ENCODE measurements at places on chromosomes 3 and 15.

- H3K27ac ChIP-seq, result no peak overlapping the region
- DNase-seq, result no peak
- no peak overlapping the region for H3K4me3 ChIP-seq
- H3K4me1 ChIP-seq, result no peaks in the 10 kb centered on the region
Observed at GRCh38 chr3:95387242-95388021, 1324.6 kb downstream of the NSUN3 start.

- H3K4me3 ChIP-seq, result peak overlapping the region; percentile 28
- no peaks in the 10 kb centered on the region for H3K27me3 ChIP-seq
- H3K4me1 ChIP-seq, result peaks cover 53% of the 10 kb centered on the region
Observed at GRCh38 chr15:69303337-69304181, 4.8 kb downstream of the PAQR5 start.

DNA sequence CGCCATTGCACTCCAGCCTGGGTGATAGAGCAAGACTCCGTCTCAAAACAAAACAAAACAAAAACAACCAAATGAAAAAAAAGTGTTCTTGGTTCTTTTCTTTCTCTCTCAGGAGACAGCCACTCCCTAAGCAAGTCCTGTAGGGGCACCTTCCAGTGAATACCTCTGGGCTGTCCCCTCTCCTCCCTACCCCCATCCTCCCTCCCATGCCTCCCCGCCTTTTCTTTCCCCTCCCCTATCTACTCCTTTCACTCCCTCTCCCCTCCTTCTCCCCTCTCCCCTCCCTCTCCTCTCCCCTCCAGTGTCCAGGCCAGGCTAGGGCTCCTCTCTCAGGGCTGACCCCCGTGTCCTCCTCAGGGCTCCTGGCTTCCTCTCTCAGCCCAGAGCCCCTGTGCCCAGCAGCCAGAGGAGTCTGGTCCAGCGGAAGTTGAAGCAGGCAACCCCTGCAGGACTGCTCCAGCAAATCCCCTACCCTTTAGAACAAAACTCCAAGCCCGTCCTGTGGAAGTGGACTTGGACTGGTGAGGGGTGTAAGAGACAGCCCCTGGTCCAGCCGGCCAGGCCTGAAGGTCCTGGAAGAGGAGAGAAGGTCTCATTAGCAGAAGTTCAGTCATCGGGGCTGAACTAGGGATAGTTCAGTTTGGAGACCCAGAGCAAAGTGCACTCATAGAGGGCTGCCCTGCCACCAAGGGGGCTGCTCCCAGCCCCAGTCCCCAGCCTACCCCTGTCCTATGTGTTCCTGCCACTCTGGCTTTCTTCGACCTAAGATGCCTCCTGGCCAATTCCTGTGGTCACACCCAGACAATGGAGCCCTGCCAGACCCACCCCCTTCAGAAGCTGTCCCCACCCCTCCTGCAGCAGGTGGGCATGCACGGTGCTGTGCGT is 79.8 kb upstream of the IQSEC1 start:
- no peak overlapping the region for H3K27ac ChIP-seq
- peaks cover 64% of the 10 kb centered on the region for H3K27me3 ChIP-seq
- no peak overlapping the region for H3K4me3 ChIP-seq
- H3K36me3 ChIP-seq, result no peaks in the 10 kb centered on the region
- peaks cover 4% of the 10 kb centered on the region for H3K4me1 ChIP-seq

DNA sequence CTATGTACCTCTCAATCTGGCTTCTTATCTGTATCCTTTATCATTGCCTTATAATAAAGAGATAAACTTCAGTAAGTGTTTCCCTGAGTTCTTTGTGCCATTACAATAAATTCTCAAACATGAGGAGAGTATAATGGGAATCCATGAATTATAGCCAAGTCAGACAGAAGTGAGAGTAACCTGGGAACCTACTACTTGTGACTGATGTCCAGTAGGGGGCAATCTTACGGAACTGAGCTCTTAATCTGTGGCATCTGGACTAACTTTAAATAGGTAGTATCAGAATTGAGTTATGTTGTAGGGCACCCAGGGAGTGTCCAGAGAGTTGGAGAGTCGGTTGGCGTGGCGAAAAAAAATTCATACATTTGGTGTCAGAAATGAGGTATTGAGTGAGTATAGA is 542.6 kb downstream of the ZBBX start:
- no peak overlapping the region for H3K4me3 ChIP-seq
- peak; percentile 43 for DNase-seq
- H3K27ac ChIP-seq, result no peak overlapping the region
- no peaks in the 10 kb centered on the region for H3K36me3 ChIP-seq

- H3K4me1 ChIP-seq, result no peaks in the 10 kb centered on the region
- no peak overlapping the region for H3K4me3 ChIP-seq
- no peak overlapping the region for H3K27ac ChIP-seq
- H3K27me3 ChIP-seq, result peaks cover 46% of the 10 kb centered on the region
Observed at GRCh38 chr15:29596266-29596665, 226.0 kb downstream of the TJP1 start.

GRCh38 chr3:16377847-16378302 is 112.9 kb downstream of the OXNAD1 start:
- no peak overlapping the region for H3K4me3 ChIP-seq
- DNase-seq, result no peak
- no peaks in the 10 kb centered on the region for H3K36me3 ChIP-seq
- H3K27ac ChIP-seq, result no peak overlapping the region
- H3K4me1 ChIP-seq, result no peaks in the 10 kb centered on the region
- no peaks in the 10 kb centered on the region for H3K27me3 ChIP-seq

DNA sequence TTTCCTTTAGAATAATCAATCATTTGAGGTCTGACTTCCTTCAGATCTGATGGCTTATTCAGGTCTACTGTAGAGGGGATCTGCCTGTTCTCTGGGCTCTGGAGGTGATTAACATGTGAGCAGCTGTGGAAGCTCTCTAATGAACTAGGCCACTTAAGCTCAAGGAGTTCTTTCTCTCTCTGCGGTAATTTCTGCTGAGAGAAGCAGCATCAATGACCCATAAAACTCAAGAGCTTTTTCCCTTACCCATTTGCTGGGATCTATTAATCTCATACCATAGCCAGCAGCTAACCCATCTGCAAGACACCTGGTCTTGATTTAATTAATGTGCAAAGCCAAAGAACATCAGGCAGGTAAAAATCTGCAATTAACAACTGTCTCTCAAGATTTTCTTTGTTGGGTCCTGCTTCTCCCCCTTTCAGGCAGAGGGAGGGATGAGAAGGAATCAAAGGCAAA is 73.2 kb upstream of the DLG1 start:
- peak overlapping the region; percentile 75 for H3K27ac ChIP-seq
- H3K36me3 ChIP-seq, result peaks cover 6% of the 10 kb centered on the region
- no peak for DNase-seq
- peaks cover 47% of the 10 kb centered on the region for H3K4me1 ChIP-seq

GRCh38 chr3:169923189-169923588 is 11.8 kb downstream of the SAMD7 start:
- H3K36me3 ChIP-seq, result no peaks in the 10 kb centered on the region
- no peaks in the 10 kb centered on the region for H3K4me1 ChIP-seq
- no peak overlapping the region for H3K4me3 ChIP-seq
- DNase-seq, result no peak
- no peak overlapping the region for H3K27ac ChIP-seq

DNA sequence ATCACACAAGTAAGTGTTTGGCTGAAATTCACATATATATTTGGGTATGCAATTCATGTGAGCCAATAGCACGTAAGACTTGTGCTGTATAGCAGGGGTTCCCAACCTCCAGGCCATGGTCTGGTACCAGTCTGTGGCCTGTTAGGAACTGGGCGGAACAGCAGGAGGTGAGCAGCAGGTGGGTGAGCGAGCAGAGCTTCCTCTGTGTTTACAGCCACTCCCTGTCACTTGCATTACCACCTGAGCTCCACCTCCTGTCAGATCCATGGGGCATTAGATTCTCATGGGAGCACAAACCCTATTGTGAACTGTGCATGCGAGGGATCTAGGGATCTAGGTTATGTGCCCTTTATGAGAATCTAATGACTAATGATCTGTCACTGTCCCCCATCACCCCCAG is 59.7 kb downstream of the MAP3K13 start:
- H3K27ac ChIP-seq, result no peak overlapping the region
- H3K4me1 ChIP-seq, result peaks cover 29% of the 10 kb centered on the region
- no peak overlapping the region for H3K4me3 ChIP-seq
- DNase-seq, result no peak

DNA sequence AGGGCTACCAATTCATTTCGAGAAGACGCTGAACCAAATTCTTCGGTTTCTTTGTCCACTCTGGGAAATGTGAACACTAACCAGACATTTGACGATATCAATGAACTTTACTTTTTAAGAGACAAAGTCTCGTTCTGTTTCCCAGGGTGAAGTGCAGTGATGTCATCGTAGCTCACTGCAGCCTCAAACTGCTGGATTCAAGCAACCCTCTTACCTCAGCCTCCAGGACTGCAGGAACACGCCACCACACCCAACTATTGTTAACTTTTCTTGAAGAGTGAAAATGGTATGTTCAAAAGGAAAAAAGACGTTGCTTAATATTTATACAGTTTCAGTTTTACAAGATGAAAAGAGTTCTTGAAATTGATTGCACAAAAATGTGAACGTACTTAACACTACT is 30.6 kb downstream of the MB21D2 start:
- H3K27me3 ChIP-seq, result no peaks in the 10 kb centered on the region
- DNase-seq, result peak; percentile 57
- H3K4me1 ChIP-seq, result peaks cover 45% of the 10 kb centered on the region
- peak overlapping the region; percentile 47 for H3K4me3 ChIP-seq
- H3K27ac ChIP-seq, result peak overlapping the region; percentile 57

DNA sequence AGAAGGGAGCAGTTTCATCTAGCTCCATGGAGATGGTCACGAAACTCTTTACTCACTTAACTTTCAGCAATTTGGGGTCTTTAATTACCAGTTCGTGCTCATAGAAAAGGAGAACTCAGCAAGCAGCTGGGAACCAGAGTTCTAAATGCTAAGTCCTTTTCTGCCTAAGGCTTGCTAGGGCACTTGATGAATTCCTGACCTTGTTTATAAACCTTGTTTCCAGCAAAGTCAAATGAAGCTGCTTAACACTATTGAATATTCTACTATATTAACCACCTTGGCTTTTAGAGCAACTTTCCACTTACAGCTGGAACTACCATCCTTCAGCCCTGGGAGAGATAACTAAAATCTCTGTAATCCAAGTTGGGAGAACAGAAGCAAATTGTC is 79.5 kb upstream of the TSC22D2 start:
- no peaks in the 10 kb centered on the region for H3K4me1 ChIP-seq
- no peak overlapping the region for H3K27ac ChIP-seq

DNA sequence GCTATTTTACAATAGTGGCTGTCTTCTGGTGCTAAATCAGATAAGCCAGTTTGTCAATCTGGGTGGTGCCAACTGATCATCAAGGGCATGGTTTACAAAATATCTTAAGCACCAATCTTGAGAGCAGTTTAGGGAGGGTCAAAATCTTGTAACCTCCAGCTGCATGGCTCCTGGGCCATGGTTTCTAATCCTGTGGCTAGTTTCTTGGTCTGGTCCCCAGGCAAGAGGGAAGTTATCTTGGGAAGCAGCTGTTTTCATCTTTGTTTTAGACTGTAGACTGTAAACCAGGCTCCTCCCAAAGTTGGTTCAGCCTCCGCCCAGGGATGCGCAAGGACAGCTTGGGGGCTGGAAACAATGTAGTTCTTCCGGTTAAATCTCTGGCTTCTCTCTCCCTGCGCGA is 166.8 kb downstream of the IL1RAP start:
- no peaks in the 10 kb centered on the region for H3K36me3 ChIP-seq
- H3K4me1 ChIP-seq, result no peaks in the 10 kb centered on the region
- no peak overlapping the region for H3K4me3 ChIP-seq
- no peaks in the 10 kb centered on the region for H3K27me3 ChIP-seq

DNA sequence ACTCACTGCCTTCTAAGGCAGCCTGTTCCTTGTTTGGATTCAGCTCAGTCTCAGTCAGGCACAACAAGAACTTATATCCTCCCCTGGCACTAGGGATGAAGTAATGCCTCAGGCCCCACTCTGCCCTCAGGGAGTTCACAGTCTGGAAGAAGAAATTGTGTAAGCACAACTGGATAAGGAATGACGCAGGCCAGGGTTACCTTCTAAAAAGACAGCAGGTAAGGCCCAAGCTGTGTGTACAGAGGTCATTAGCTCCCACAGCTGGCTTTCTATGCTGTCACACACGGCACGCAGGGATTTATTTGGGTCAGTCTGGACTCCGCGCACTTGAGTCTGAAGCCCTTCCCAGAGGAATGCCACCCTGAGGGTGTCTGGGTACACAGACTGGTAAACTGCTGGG is 82.9 kb downstream of the IQSEC1 start:
- H3K27ac ChIP-seq, result no peak overlapping the region
- no peaks in the 10 kb centered on the region for H3K27me3 ChIP-seq
- no peaks in the 10 kb centered on the region for H3K4me1 ChIP-seq
- no peaks in the 10 kb centered on the region for H3K36me3 ChIP-seq

- H3K4me3 ChIP-seq, result no peak overlapping the region
- no peaks in the 10 kb centered on the region for H3K27me3 ChIP-seq
- no peak for DNase-seq
- H3K4me1 ChIP-seq, result no peaks in the 10 kb centered on the region
- H3K27ac ChIP-seq, result no peak overlapping the region
Observed at GRCh38 chr3:142568393-142569017, 10.0 kb downstream of the ATR start.

- H3K4me1 ChIP-seq, result no peaks in the 10 kb centered on the region
- peaks cover 29% of the 10 kb centered on the region for H3K27me3 ChIP-seq
- no peak overlapping the region for H3K4me3 ChIP-seq
- no peaks in the 10 kb centered on the region for H3K36me3 ChIP-seq
- no peak overlapping the region for H3K27ac ChIP-seq
Observed at GRCh38 chr15:75008629-75009326, 13.4 kb downstream of the SCAMP5 start.

GRCh38 chr3:48747706-48748105 is 30.7 kb upstream of the IP6K2 start:
- no peaks in the 10 kb centered on the region for H3K4me1 ChIP-seq
- H3K27me3 ChIP-seq, result no peaks in the 10 kb centered on the region
- H3K36me3 ChIP-seq, result peaks cover 56% of the 10 kb centered on the region
- no peak for DNase-seq
- H3K27ac ChIP-seq, result no peak overlapping the region

- peaks cover 21% of the 10 kb centered on the region for H3K4me1 ChIP-seq
- DNase-seq, result no peak
- no peaks in the 10 kb centered on the region for H3K27me3 ChIP-seq
- H3K36me3 ChIP-seq, result no peaks in the 10 kb centered on the region
- H3K4me3 ChIP-seq, result no peak overlapping the region
Observed at GRCh38 chr3:71521940-71522876, 61.3 kb downstream of the FOXP1 start.

DNA sequence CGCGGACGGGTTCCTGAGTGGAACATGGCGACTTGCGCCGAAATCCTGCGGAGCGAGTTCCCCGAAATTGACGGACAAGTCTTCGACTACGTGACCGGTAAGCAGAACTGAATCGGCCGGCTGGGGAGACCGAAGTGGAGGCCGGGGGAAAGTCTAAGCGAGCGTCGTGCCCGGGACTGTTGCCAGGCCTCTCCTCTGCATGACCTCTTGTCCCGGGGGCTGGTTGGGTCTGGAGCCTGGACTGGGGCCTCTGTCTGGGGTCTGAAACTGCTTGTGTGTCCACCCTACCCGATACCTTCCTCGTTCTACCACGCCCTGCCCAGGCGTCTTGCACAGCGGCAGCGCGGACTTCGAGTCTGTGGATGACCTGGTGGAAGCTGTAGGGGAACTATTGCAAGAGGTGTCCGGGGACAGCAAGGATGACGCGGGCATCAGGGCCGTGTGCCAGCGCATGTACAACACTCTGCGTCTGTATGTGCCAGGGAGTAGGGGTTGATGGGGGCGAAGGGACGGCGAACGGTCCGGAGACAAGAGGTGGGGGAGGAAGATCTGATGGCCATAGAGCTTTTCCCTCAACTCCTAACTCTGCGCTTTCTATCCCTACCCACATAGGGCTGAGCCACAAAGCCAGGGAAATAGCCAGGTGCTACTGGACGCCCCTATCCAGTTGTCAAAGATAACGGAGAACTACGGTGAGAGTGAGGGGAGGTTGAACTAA is at the start of gene ABCF3:
Gene ABCF3 (plus strand): TSS at position 16 of the 718 bp plus-strand sequence. CDS start 9 bp downstream, at position 25.
- no peak for DNase-seq
- H3K4me1 ChIP-seq, result peaks cover 19% of the 10 kb centered on the region
- peak within 1 kb of the TSS; percentile 93 for H3K27ac ChIP-seq

- H3K36me3 ChIP-seq, result no peaks in the 10 kb centered on the region
- H3K4me1 ChIP-seq, result peaks cover 7% of the 10 kb centered on the region
- H3K4me3 ChIP-seq, result no peak overlapping the region
- H3K27me3 ChIP-seq, result no peaks in the 10 kb centered on the region
Observed at GRCh38 chr3:13867732-13868131, 12.1 kb downstream of the WNT7A start.

Measured in MCF 10A (cell line).